ENCODE measurements at places on chromosomes 3 and 15. TPM values are rescaled to one million over a fixed set of nuclear protein-coding genes. Genes with fewer than 3 reads are reported as not detected.
A peak's percentile ranks its signal among the peaks of the same experiment; 100 is the strongest.

GRCh38 chr3:57026944-57027343 is 33.5 kb upstream of the SPATA12 start:
- peak; percentile 10 for DNase-seq

LYZL4 gene
- total RNA-seq, result not detected

ZCWPW2 gene
- total RNA-seq, result under 0.01 TPM

- DNase-seq, result no peak
Observed at GRCh38 chr15:23854203-23854911, 167.3 kb upstream of the NDN start.

- no peak for DNase-seq
Observed at GRCh38 chr3:99845331-99845730, 27.7 kb downstream of the CMSS1 start.

FGF7 gene
- total RNA-seq, result not detected

- peak; percentile 87 for DNase-seq
Observed at GRCh38 chr3:169662132-169662842, 1.2 kb downstream of the MECOM start.

GOLGA8Q gene
- 0.22 TPM for total RNA-seq

- peak; percentile 67 for DNase-seq
Observed at GRCh38 chr3:50319894-50320625, 2.5 kb downstream of the HYAL2 start.

DNA sequence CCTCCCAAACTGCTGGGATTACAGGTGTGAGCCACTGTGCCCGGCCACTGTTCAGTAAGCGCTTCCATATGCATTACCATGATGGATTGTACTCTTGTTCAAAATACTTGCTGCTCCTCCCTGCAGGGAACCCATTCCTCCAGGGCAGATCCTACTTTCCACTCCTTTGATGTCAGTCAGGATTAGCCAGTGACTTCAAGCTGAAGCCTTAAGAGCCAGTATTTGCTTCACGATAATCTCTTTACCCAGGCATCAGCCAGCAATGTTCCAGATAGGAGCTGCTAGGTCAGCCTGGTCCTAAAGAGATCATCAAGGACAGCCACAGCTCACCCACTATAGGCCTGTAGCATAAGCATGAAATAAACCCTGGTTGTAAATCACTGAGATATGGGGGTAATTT is 96.5 kb upstream of the UBE2E2 start:
- DNase-seq, result no peak

- DNase-seq, result no peak
Observed at GRCh38 chr3:134722969-134723368, 72.1 kb upstream of the EPHB1 start.

DNA sequence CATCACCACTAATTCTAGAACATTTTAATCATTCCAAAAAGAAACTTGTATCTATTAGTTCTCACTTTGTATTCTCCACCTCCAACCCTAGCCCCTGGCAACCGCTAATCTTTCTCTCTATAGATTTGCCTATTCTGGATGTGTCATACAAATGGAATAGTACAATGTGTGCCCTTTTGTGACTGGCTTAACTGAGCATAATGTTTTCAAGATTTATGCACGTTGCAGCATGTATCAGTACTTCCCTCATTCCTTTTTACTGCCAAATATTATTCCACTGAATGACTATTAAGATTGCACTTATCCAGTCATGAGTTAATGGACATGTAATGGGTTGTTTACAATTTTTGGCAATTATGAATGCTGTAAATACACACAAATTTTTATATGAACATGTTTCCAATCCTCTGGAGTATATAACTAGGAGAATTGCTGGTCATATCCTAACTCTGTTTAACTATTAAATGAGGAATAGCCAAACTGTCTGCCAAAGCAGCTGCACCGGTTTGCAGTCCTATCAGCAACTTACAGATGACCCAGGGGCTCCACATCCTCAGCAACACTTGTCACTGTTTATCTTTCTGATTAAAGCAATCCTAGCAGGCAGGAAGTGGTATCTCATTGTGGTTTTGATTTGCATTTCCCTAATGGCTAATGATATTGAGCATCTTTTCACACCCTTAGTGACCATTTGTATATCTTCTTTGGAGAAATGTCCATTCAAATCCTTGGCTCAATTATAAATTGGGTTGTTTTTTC is 42.9 kb downstream of the DCUN1D1 start:
- DNase-seq, result peak; percentile 38
